ENCODE measurements at places on chromosomes 7 and 10. TPM values are rescaled to one million over a fixed set of nuclear protein-coding genes. Genes with fewer than 3 reads are reported as not detected.

The KMT2C gene
- 82.1 TPM for total RNA-seq

- ATAC-seq, result no peak
Measured at GRCh38 chr10:116286626-116287200, 13.7 kb upstream of the GFRA1 start.

- peak; percentile 99 for ATAC-seq
Measured at GRCh38 chr7:152025077-152025936, at the start of gene GALNT11. Gene GALNT11 (plus strand): TSS chr7:152025674. CDS start chr7:152094228, 68,554 bp downstream.

DNA sequence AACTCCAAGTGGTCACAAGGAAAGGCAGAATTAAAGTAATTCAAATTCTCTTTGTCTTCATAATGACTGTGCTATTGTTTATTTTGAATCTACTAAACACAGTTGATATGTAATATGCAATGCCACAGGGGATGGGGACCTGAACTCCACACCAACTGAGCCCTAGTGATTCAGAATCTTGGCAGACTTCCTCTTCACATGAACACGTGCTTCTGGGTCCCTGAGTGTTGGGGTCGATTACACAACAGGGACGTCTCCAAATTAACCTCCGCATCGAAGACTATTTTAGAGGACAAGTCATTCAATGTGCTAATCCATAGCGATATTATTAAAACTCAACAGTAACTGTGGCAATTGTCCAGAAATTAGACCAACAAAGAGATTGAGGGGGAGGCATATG is 95.3 kb upstream of the CARD11 start:
- ATAC-seq, result no peak

GRCh38 chr10:78706726-78707540 is 361.8 kb upstream of the ZMIZ1 start:
- ATAC-seq, result no peak

GRCh38 chr7:37201003-37201875 is 247.4 kb downstream of the ELMO1 start:
- ATAC-seq, result peak; percentile 90

All from gastroesophageal sphincter (tissue), 4 donors.